ENCODE measurements at places on chromosomes 16 and 17. TPM values are rescaled to one million over a fixed set of nuclear protein-coding genes. Genes with fewer than 3 reads are reported as not detected.
A peak's percentile ranks its signal among the peaks of the same experiment; 100 is the strongest.

DNA sequence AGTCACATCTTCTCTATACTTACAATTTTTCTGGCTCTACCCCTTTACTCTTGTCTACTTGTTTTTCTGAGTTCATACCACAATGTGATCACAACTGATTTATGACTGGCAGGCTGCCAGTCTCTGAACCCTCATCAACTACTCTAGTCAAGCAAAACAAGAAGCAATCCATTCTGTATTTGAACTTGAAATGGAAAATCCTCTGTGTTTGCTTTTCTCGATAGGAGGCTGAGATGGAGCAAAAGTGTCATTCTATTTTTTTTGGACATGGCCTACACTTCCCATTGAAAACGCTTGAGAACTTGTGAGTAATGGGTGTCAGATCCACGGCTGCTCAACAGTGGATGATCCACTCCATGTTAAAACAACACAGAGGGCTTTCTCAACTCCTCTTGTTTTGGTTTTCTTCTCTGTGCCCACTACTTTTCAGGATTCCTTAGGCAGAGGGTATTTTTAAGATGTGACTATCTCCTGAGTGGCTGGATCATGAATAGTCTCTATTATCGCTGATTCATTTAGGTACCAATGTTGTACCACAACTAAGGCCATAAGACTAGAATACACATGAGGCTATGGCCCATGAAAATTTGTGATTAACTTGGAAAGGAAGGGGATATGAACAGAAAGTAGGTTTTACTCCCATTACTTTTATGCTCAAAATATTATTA, 11.7 kb downstream of the TMEM100 start:
- DNase-seq: no peak

DNA sequence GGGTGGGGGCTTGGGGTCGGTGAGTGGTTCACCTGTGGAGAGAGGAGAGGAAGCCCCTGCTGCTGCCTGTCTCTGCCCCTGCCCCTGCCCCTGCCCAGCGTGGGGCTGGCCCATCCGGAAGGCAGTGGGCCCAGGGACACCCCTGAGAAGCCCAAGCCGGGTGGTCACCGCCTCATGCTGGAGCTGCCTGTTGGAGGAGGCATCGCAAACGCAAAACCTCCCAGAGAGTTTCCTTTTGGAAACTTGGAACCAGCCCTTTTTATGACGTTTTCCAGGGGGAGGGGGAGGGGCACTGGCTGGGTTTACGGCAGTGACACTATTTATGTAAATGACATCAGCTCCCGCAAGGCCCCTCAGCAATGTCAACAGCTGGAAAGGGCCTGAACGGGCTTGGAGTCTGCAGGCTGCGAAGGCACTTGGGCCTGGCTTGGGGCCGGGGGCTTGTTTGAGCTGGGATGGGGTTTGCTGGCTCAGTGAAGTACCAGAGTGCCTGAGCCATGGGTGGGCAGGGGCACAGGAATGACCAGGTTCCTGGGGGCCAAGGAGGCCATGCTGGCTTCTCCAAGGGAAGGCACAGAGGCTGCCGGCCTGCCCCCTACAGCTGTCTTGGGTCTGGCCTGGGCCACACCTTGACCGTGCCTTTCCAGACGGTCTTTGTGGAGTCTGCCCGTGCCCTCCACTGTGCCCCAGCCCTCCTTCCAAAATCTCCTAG, 219.5 kb downstream of the NTN1 start:
- DNase-seq: peak; percentile 82

DNA sequence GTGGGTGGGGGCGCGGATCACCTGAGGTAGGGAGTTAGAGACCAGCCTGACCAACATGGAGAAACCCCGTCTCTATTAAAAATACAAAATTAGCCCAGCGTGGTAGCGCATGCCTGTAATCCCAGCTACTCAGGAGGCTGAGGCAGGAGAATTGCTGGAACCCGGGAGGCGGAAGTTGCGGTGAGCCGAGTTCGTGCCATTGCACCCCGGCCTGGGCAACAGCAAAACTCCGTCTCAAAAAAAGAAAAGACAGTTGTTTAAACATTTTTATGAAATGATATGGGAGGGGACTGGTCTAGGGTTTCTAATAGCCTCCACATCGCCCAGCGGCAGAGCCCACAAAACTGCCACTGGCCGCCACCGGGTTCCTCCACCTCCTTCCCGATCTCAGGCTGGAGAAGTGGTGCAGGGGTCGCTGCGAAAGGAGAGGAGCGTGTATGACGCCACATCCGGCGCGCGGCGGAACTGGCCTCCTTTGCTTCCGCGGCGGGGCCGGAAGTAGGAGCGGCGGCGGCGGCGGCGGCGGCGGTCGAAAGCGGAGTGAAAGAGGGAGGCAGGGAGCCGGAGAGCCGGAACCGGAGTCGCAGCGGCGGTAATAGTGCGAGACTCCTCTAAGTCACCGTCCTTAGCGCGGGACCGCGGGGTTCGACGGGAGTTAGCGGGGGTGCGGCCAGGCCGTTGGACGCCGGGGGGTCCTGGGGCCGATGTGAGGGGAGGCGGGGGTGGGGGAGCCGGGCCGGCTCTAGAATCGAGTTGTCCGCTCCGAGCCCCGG, at the start of gene PPP4C:
Gene PPP4C, plus strand, starts transcription at position 492 of the 773 bp plus-strand sequence. CDS start 384 bp downstream, outside the sequence.
- DNase-seq: peak; percentile 93

DNA sequence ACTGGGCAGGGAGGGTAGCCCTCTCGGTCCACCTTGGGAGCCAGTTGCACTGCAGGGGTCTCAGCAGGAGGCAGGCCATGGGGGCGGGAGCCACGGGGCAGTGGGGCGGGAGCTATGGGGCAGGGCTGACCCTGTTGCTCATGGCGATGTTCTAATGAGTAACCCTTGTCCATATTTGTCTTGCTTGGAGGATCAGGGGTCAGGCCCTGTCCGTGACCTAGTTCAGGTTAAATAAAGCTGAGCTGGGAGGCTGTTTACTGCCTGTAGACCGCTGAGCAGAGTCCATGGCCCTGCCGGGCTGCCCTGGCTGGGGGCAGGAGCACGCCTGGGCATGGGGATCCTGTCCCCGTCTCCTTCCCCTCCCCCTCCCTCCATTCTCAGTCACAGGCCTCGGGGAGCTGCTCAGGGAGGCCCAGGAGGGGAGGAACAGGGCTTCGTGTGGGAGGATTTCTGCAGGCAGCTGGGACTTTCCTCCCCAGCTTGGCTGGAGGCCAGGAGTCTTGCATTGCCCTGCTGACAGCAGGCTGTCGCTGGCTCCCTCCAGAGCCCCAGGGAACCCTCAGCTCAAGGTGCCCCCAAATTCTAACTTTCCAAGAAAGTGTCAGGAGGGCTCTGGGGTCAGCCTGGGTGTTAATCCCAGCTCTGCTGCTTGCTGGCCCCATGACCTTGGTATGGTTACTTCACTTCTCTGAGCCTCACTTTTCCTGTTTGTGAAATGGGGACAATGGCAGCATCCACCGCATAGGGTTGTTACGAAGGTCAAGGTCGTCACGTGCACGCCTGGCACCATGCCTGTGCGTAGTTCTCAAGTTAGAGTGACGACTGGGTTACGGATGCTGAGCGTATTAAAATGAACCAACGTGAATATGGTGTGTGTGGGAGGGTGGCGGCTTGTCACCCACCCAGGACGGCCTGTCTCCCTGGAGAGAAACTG, 6.1 kb upstream of the SERPINF2 start:
- peak; percentile 84 for DNase-seq

DNA sequence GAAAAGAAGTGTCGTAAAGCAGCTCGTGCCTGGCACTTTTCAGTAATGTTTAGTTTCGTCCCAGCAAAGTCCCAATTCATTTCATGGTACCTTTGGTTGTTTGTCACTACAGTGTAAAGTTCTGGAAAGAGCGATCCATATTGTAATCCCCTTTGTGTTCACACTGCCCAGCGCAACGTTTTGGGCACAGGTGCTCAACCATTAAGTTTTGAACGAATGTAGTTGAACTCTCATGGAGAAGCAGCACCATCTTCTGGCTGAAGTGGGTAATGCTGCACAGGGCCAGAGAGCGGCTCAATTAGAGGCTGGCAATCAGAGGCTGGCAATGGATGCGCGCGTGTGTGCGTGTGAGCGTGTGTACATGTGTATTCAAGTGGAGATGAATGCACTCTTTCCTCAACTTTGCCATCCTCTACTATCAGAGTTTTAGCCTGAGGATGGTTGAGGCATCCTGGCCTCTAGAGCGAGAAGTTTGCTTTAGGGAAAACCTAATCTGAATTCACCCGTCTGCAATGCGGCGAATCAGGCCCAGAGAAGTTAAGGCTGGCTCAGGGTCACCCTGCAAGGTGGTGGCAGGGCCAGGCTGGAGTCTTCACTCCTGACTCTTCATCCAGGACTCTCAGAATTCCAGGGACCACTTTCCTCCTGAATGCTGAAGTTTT, 29.9 kb downstream of the DYNLL2 start:
- peak; percentile 60 for DNase-seq

GRCh38 chr17:42132941-42133340, 10.3 kb downstream of the HSPB9 start:
- peak; percentile 87 for DNase-seq

- DNase-seq: no peak
Measured at GRCh38 chr17:5686074-5686635, 101.8 kb upstream of the NLRP1 start.

GRCh38 chr17:2393954-2394749, 6.7 kb downstream of the MNT start:
- DNase-seq: no peak

DNA sequence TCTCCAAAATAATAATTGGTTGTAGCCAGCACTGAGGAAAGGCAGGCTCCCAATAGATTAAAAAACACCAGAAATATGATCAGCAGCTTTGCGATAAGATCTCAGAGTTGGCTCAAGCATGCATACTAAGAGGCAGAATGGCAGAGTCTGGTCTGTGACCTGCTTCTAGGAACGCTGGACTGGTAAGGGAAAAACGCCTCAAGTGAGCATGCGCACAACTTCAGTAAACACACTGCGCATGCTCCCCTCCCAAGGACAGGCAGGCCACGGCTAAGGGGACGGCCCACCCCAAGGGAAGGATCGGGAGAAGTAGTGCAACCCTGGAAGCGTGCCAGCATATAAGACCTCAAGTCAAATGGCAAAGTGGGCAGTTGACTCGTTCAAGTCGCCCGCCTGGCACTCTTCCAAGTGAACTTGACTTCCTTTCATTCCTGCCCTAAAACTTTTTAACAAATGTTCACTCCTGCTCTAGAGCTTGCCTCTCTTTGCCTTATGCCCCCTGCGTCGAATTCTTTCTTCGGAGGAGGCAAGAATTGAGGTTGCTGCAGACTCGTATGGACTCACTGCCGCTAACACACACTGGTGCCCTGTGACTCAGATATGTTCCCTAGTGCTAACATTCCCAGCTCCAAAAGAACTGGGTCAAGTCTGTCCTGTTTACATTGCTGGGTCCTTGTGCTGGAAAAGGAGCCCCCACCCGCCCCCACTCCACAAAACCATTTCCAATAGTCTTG, 22.4 kb upstream of the PRM1 start:
- peak; percentile 81 for DNase-seq

GRCh38 chr16:22325598-22326368, 28.6 kb downstream of the POLR3E start:
- DNase-seq: no peak

DNA sequence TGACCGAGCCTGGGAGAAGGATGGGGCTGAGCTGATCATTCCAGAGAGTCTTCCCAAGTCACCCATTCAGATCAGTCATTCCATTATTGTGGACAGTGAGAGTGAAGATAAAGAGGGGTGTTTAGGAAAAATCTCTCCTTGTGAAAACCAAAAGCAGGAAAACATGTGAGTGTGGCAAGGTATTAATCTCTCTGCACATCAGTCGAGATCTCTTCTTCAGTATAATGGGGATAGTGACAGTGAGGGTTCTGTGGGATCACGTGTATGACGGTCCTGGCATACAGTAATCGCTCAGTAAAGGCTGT, 35.4 kb downstream of the CHD9 start:
- DNase-seq: no peak

DNA sequence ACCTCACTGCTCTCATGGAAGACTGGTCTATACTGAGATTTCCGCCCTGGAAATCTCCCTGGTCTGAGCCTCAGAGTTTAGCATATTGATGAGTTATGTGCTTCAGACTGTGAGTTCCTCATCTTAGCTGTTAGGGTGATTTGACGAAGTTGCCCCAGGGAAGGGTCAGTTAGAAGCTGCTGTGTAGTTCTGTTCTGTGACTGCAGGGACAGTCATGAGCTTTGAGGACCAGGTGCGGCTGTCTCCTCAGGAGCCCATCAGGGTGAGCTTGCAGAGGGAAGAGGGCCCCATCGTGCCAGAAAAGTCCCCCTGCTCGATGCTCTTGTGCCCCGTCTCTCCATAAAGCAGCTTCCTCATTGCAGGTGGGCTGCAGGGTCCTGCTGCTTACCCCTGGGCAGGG, 28.3 kb upstream of the IL17C start:
- no peak for DNase-seq

GRCh38 chr17:77072670-77073069, 68.1 kb upstream of the SEC14L1 start:
- DNase-seq: no peak

DNA sequence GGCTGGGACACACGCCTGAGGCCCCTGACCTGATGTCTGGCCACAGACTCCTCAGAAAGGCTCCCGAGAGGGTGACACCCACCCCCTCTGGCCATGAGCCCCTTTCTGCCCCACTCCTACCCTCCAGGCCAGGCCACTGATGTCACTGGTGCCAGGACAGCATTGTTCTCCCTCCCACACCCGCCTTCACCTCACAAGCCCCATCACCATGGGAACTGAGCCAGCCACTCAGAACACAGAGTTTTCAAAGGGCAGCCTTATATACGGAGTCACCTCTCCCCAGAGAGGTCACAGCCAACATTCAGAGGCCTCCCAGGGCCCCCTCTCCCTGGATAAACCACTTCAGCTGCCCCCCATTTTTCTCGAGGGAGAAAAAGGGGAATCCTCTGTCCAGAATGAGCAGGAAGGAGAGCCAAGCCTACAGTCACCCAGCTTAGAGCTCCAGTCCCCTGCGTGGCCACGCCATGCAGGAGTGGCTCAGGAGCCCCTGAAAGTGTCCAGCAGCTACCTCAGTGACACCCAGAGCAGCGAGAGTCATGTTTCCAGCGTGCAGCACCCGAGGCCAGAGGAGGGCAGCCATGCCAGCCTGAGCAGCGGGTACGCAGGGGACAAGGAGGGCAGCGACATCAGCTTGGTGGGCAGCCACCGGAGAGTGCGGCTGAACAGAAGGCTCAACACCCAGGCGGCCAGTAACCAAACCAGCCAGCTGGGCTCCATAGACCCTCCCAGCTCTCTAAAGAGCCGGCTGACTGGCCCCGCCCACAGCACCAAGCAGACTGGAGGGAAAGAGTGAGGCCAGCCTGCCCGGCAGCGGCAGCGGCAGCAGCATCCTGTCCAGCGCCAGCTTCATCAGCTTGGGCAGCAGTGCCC, at the start of gene C16orf82:
Gene C16orf82, plus strand, starts transcription at position 260 of the 870 bp plus-strand sequence.
- no peak for DNase-seq

The SYT17 gene
- 16.4 TPM for polyA plus RNA-seq

The CHMP6 gene
- polyA plus RNA-seq: 24.1 TPM

The PHAF1 gene
- 22.7 TPM for polyA plus RNA-seq
